ENCODE measurements at places on chromosomes 5 and 9.

- peak; percentile 47 for DNase-seq
These were observed 10.4 kb downstream of the CXXC5 start for GRCh38 chr5:139658501-139658927.

- DNase-seq = no peak
These were observed 509.3 kb upstream of the CTNND2 start for GRCh38 chr5:12413585-12413984.

- DNase-seq = no peak
These were observed 5.5 kb downstream of the CAMSAP1 start for GRCh38 chr9:135901826-135902225.

- peak; percentile 32 for DNase-seq
These were observed 199.1 kb downstream of the NNT start for GRCh38 chr5:43802119-43802518.
